Activated T-helper 1 cell treated with anti-CD3 and anti-CD28 coated beads, Interleukin-12 subunit alpha, Interleukin-12 subunit beta, Interleukin-2, Interleukin-4 antibody, amounts not matched to agents 30 ng/mL and 10 ng/mL and 1 ng/mL, durations not matched to agents 14 hours and 24 hours and 36 hours (primary cell): ENCODE measurements at places on chromosomes 4 and X.

DNA sequence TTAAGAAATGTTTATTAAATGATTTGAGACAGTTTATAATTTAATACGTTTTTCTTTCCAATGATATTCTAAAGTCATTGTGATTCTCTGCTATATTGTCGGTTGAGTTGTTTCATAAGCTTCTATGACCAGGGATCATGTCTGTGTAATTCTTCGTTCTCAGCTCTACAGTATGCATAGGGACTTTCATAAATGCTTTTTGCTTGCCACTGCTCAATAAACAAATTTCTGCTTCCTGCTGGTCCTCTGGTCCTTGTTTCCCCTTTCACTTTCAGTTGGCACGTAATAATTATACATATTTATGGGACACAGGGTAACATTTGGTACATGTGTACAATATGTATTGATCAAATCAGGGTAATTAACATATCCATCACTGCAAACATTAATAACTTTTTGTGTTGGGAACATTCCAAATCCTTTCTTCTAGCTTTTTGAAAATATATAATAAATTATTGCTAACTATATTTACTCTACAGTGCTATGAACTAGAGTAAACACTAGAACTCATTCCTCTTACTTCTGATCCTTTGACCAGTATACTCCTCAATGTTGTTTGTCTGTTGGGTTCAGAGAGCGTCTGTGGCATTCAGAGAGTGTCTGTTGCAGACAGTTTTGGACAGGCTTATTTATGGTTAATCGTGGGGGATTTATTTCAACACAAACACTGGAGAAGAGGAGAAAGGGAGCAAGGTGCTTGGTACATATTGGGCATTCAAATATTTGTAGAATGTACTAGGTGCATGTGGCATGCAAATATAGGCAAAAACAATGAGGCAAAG is 68.3 kb upstream of the SPANXB1 start:
- no peak for DNase-seq

GRCh38 chr4:142264961-142265360 is 581.1 kb downstream of the INPP4B start:
- no peak for DNase-seq

DNA sequence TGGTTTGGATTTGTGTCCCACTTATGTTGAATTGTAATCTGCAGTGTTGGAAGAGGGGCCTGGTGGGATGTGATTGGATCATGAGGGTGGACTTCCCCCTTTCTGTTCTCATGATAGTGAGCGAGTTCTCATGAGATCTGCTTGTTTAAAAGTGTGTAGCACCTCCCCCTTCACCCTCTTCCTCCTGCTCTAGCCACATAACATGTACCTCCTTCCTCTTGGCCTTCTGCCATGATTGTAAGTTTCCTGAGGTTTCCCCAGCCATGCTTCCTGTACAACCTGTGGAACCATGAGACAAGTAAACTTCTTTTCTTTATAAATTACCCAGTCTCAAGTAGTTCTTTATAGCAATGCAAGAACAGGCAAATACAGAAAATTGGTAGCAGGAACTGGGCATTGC is 138.7 kb downstream of the INPP4B start:
- DNase-seq = no peak

DNA sequence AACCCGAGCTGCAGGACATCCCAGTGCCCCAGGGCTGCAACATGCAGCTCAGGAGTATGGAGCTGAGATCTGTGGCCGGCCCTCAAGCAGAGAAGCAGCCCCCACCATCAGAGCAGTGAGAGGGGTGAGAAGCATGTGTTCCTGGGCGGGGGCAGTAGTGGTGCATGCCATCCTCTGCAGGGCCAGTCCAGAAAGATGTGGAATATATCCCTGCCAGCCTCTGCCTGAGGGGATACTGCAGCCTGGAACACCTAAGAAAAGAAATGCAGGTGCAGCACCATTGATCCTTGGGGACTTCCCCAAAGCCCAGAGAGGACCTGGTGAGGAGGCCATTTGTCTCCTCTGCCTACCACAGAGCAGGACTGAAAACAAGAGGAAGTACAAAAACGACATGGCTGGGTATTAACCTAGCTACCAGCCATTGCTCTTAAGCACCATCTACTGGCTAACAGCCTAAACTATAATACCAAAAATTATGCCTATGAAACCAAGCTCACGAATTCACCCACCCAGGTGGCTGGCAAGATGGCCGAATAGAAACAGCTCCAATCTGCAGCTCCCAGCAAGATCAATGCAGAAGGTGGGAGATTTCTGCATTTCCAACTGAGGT is 158.8 kb downstream of the ADGRA3 start:
- DNase-seq = no peak

- no peak for DNase-seq
Measured at GRCh38 chrX:13638826-13639225, 14.1 kb upstream of the TCEANC start.
